ENCODE measurements at places on chromosomes 5 and 9. TPM values are rescaled to one million over a fixed set of nuclear protein-coding genes. Genes with fewer than 3 reads are reported as not detected.

KCNV2 gene
- total RNA-seq = not detected

PALM2AKAP2 gene
- 0.71 TPM for total RNA-seq

C9orf50 gene
- total RNA-seq = not detected

PFN3 gene
- not detected for total RNA-seq

CDX1 gene
- total RNA-seq = not detected

OTULINL gene
- 9.4 TPM for total RNA-seq

CCNO gene
- not detected for total RNA-seq

UGT3A1 gene
- not detected for total RNA-seq

PCDH12 gene
- total RNA-seq = 2.2 TPM

GLRA1 gene
- not detected for total RNA-seq
